ENCODE measurements at places on chromosomes 7 and 10. TPM values are rescaled to one million over a fixed set of nuclear protein-coding genes. Genes with fewer than 3 reads are reported as not detected.
A peak's percentile ranks its signal among the peaks of the same experiment; 100 is the strongest.

DNA sequence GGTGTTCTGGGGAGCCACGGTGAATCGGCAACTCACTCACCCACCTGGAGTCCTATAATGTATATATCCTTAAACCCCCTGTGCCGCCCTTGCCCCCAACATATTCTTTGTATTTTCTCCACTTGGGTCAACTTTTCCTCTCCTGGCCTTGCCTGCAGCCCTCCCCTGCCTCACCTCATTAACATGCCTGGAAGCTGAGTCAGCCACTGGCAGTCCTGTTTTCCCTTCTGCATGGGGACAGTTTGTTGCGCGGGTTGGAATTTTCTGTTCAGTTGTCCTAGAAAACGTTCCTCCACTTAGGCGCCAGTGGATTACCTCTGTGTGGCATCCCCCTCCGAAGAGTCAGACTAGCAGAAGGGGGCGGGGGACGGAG, 97.4 kb downstream of the C10orf105 start:
- peaks cover 38% of the 10 kb centered on the region for H3K4me1 ChIP-seq
- peak overlapping the region; percentile 80 for H3K27ac ChIP-seq
- no peaks in the 10 kb centered on the region for H3K36me3 ChIP-seq
- no peaks in the 10 kb centered on the region for H3K27me3 ChIP-seq
- no peak overlapping the region for H3K4me3 ChIP-seq

DNA sequence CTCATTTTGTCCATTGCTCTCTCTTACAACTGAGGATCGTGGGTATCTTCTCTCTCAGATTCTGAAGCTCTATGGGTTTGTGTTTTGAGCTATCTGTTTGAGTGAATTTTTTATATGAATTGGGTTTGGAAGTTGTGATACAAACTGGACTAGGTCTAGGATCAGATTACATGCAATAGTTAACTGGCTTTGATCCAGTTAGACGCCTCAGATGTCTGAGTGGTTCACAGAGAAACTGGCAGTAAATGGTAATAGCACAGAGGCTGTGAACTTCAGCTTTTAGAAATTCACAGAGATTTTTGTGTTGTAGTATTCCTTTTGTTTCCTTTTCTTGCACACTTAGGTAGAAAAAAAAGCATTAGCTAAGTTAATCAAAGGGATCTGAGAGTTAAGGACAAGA, 12.7 kb upstream of the DNMBP start:
- no peaks in the 10 kb centered on the region for H3K27me3 ChIP-seq
- H3K4me3 ChIP-seq, result no peak overlapping the region
- no peaks in the 10 kb centered on the region for H3K4me1 ChIP-seq
- H3K36me3 ChIP-seq, result no peaks in the 10 kb centered on the region

- H3K36me3 ChIP-seq, result no peaks in the 10 kb centered on the region
- H3K4me1 ChIP-seq, result no peaks in the 10 kb centered on the region
- no peaks in the 10 kb centered on the region for H3K27me3 ChIP-seq
- no peak overlapping the region for H3K4me3 ChIP-seq
- no peak overlapping the region for H3K27ac ChIP-seq
- no peak for DNase-seq
Observed at GRCh38 chr7:20235288-20235687, 18.1 kb upstream of the MACC1 start.

The FXYD4 gene
- total RNA-seq, result not detected

The RNF148 gene
- total RNA-seq, result 5.8 TPM
